Stimulated activated CD4-positive, alpha-beta T cell treated with anti-CD3 and anti-CD28 coated beads, Interleukin-1b, Interleukin-23, amount 100 ng/mL, for 48 hours (primary cell): ENCODE measurements at places on chromosomes 16 and 17.

GRCh38 chr16:30357715-30358576 lies 2.8 kb upstream of the CD2BP2 start:
- DNase-seq = no peak

DNA sequence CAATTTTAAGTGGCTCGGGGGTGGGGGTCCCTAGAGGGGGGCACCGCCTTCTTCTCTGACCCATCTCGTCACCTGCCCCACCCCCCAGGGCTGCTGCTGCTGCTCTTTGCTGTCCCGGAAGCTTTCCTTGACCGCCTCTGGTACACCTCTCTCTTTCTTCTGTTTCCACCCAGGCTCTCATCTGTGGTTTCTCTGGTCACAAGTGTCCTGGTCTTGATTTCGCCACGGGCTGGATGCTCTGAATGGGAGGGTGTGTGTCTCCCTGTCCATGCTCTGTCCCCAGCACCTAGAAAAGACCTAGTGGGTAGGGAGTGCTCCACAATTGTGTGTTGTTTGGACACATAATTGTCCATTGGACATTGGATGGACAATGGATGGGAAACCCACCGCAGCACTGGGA lies 134.7 kb upstream of the CIBAR2 start:
- DNase-seq = no peak

DNA sequence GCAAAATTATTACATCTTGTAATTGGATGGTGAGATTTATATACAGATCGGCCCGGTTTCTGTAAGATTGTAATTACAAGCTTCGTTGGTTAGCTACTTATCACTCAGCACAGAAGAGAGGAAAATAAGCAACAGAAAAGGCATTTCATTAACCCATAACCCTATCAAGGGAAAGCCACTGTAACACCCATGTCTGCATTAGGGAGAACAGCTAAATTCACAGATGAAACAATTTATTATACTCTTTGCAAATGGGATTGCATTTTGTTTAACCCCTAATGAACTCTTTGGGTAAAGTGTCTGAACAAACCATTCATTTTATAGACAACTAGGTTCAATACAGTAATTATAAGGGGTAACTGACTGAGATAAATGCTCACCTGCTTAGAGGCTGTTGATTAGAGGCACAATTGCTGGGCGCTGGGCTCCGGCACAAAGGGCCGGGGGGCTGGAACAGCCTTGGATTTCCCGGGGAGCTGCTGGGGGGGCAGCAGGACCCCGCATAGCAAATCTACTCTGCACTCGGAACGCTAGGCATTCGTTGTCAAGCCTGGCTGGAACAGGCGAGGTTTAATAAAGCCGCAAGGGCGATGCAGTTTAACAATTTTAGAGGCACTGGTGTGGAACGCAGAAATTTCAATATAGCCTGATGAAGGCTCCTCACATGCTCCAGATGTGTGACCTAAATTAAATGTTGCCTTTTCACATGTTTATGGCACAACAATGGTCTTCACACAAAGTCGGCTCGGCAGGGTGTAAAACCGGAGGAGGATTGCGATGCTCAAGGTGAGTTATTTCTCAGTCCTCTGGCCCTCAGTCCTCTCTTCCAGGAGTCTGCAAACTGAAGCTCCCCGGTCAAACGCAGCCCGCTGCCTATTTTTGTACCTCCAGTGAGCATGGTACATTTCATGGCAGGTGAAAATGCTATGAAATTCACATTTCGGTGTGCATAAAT lies 134.0 kb upstream of the IRX6 start:
- DNase-seq = no peak

DNA sequence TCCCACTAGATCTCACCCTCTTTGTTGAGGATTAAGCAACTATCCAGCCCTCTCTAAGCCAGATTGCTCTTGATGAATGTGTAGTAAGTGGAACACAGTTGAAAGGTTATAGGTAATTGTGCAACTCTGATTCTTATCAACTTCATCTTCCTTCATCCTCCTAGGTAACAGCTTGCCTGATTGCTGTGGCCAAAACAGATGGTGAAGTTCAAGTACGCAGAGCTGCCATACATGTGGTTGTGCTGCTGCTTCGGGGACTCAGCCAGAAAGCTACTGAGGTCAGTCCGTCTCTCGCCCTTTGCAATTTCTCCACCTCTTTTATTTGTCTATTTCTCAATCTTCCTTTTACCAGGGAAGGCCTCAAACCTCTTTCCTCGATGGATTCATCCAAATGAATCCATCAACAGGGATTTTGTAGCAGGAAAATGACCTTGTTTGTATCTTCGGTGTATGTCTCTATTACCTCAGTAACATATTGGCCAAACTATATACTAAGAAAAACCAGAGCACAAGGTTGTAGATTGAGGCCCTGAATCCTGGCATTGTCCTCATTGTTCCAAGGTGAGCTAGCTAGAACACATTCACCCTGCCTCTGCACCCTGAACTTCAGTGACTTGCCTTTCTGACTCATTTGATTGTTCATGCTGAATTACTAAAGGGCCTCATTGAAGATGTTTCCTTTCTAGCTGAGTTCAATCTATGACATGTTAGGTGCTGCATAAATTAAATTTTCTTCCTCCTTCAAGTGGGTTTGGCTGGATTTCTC lies 65.1 kb upstream of the HAS3 start:
- DNase-seq = no peak
